ENCODE measurements at places on chromosomes 2 and 18.

DNA sequence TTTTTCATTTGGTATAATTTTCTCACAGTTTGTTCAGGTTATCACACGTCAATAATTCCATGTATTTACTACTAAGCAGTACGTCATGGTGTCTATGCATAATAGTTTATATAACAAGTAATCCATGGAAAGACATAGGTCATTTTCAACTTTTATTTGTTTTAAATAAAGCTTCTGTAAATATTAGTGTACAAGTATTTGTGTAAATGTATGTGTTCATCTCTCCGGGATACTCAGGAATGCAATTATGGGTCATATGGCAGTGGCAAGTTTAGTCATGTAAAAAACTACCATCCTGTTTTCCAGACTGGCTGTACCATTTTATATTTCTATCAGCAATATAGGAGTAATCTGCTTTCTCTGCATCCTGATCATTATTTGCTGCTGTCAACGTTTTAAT lies 231.1 kb upstream of the ZNF804A start:
- DNase-seq: no peak

- no peak for DNase-seq
Measured at GRCh38 chr2:199933466-199933865, 21.8 kb downstream of the TYW5 start.

GRCh38 chr2:236643480-236643879 lies 73.9 kb downstream of the ACKR3 start:
- DNase-seq: no peak

DNA sequence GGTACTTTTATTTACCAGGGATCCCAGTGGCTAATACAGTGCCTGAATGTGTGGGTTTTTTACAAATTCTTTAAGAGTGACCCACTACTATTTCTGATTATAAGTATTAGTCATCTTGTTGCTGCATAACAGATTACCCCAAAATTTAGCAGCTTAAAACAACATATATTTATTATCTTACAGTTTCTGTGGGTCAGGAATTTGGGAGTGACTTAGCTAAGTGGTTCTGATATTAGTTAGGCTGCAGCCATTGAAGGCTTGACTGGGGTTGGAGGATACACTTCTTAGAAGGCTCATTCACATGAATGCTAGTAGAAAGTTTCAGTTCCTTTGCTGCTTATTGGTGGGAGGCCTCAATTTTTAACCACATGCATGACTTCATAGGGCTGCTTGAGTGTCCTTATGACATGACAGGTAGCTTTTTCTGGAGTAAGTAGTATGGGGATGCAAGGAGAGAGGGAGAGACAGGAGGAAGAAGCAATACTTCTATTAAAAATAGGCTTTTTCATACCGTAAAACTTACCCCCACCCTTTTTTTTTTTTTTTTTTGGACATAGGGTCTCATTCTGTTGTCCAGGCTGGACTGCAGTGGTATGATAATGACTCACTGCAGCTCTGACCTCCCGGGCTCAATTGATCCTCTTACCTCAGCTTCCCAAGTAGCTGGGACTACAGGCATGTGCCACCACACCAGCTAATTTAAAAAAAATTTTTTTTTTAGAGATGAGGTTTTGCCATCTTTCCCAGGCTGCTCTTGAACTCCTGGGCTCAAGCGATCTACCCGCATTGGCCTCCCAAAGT lies 13.3 kb upstream of the POLE4 start:
- no peak for DNase-seq

DNA sequence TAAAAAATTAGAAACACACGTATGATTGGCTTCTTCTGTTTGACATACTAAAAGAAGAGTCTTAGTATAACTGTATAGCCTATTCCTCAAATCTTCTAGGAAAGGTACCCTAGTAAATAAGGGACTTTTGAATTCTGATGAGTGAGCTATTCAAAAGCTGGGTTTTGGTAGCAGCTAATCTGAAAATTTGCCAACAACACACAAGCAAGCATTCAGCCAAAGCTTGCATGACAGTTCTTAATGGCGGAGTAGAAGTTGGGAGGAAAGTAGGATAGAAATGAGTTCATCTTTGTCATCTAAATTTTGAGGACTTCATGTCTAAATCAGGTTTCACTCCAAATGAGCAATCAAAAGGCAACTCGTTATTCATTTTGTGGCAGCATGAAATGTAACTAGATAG lies 813.0 kb downstream of the MBD2 start:
- DNase-seq: no peak

GRCh38 chr2:182741620-182742019 lies 25.6 kb downstream of the DNAJC10 start:
- DNase-seq: no peak

GRCh38 chr18:24799720-24800119 lies 339.3 kb downstream of the HRH4 start:
- no peak for DNase-seq

GRCh38 chr2:29755829-29756228 lies 165.6 kb downstream of the ALK start:
- no peak for DNase-seq

- no peak for DNase-seq
Measured at GRCh38 chr2:123073371-123073770, 951.7 kb upstream of the CNTNAP5 start.

DNA sequence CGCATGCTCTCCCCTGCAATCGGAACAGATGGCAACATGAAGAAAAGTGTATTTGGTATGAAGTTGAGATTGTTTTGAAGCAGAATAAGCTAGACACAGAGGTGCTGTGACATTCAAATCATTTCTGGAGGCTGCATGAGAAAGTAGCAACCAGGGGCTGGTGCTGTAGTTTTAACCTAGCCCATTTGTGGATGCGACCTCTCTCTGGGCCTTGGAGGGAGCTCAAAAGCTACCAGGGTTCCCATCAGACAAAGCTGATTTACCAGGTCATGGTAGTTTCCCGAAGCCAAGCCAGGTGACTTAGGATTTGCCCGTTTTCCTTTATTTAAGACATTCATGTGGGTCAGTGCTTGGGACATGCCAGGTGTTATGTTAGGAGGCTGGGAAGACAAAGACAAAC lies 77.5 kb downstream of the CIB4 start:
- no peak for DNase-seq

GRCh38 chr2:43524177-43524965 lies 71.5 kb downstream of the THADA start:
- DNase-seq: no peak

DNA sequence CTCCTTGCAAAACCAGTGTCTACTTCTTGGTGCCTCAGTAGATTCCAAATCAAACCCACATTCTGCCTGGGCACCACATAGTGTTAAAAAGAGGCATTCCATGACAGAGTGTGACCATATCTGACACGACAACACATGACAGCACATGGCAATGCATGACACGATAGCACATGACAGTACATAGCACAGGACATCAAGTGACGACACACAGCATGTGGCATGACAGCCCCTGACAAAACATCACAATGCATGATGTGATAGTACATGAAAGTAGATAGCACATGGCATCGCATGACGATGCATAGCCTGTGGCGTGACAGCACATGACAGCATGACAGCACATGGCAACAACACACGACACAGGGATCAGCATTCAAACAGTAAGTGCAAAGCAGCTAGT lies 845.9 kb upstream of the SALL3 start:
- no peak for DNase-seq

DNA sequence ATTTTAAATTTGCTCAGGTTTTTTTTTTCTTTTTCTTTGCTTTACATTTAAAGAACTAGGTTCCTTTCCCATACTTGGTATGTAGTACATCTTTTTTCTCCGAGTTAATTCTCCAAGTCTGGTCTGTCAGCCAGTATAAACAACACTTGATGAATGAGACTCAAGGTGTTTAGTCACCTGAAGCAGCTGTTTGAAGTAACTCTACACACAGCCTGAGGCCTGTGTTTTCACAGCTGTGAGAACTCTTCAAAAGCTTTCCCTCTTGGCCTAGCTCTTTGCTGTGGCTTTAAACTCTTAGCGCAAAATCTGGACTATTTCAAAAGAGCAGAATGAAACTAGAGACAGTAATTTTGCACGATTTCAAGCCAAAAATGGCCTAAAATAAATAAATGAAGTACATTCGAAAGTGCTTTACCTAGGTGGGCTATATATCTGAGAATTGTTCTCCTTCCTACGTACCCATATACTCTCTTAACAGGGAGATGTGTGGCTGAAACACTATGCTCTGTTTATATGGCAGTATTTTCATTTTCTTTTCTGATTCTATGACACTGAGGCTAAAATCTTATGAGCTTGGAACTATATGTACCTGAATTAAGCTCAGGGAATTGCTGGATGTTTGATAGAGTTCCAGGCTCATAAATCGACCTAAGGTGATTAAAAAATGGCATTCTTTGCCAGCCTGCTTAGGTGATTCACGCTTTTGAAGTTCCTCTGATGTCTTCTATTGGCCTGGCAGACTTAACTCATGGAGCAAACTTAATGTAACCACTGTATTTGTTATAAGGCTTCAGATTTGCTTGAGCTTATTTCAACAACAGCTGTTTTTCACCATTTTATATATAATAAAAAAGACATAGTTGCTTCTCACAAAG lies 1044.1 kb upstream of the ZEB2 start:
- no peak for DNase-seq

- no peak for DNase-seq
Measured at GRCh38 chr2:102581911-102582310, 37.4 kb upstream of the SLC9A2 start.

DNA sequence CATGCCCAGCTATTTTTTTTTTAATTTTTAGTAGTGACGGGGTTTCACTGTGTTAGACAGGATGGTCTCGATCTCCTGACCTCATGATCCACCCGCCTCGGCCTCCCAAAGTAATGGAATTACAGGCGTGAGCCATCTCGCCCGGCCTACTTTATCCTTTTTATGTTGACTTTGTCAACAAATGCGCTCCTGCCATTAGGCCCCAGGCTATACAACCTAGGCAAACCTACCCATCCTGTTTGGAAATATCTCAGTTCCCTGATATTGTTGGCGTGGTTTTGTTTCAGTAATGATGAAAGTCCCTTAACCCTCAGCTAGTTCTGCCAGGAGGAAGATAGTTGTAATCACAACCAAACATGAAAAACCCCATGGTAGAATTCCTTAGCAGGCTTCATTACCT lies 249.4 kb upstream of the SOX11 start:
- DNase-seq: no peak

DNA sequence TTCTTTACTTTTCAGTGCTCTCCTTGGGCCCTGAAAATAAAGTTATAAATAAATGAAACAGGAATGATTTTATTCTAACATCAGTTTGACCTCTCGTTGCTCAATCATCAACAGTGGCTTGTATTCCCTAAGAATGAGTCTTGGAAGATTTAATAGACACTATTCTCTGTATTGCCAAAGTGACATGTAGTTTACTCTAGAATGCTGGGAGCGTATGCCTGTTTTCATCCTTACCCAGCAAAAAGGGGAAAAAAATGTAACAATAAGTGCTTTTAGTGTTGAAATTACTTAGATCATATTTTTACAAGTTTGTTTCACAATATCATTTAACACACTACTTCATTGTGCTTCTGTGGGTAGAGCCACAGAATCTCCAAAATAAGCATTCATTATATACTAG lies 240.6 kb upstream of the CWC22 start:
- no peak for DNase-seq

DNA sequence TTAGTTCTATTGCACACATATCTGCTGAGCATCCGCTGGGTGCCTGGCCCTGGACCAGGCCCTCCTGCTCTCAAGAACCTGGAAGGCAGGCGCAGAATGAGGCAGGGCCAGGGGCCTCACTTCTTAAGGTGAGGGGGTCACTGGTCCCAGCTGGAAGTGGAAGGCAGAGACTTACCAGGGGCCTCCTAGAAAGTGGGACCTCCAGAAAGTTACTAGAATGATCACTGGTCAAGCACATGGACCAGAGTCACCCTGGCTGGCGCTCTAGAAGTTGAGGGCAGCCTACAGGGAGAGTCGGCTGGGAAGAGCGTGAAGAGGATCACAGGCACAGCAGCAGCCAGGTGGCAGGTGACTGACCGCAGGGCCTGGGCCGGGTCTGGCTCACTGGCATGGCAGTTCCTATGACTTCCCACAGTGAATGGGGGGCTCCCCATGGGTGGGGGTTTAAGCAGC lies 26.1 kb upstream of the MAL start:
- DNase-seq: no peak

GRCh38 chr2:163646687-163647086 lies 89.1 kb downstream of the FIGN start:
- no peak for DNase-seq

GRCh38 chr18:3059272-3059671 lies 46.3 kb upstream of the LPIN2 start:
- peak; percentile 81 for DNase-seq

GRCh38 chr2:42901076-42901640 lies 108.8 kb upstream of the HAAO start:
- no peak for DNase-seq

DNA sequence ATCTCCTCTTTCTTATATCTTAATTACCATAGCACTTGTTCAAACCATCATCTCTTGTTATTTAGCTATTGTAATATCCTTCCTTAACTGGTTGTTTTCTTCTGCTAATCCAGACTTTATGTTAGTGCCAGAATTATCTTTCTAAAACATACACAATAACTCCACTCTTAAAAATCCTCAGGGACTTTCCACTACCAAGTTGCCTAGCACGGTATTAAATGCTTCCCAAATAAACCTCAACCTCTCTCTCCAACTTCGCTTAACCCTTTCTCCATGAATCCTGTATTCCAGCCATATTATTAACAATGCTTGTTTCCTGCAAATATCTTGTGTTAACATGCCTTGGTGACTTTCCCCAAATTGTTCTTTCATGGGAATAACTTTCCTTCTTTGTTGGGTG lies 84.5 kb downstream of the FAM228A start:
- no peak for DNase-seq

- no peak for DNase-seq
Measured at GRCh38 chr2:215743066-215743465, 270.3 kb downstream of the MREG start.

DNA sequence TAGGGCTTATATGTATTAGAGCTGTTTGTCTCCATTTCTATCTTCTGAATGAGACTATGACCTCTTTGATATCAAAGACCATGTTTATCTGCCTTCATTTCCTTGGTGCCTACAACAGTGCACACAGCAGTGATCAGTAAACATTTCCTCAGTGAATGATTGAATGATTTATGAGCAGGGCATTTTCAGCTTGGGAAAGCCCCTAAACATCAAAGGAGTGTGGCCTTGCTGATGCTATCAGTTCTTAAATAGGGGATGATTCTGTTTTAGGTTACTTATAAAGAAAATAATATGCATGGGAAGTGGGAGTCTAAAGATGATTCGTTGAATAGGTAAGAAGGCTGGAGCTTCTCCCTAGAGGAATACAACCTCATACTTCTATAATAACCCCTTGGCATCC lies 425.3 kb downstream of the ZNF521 start:
- DNase-seq: no peak

Data from CD4-positive, alpha-beta T cell treated with Interleukin-1 beta for 1 hour (primary cell).